ENCODE measurements at places on chromosomes 2 and 18.

DNA sequence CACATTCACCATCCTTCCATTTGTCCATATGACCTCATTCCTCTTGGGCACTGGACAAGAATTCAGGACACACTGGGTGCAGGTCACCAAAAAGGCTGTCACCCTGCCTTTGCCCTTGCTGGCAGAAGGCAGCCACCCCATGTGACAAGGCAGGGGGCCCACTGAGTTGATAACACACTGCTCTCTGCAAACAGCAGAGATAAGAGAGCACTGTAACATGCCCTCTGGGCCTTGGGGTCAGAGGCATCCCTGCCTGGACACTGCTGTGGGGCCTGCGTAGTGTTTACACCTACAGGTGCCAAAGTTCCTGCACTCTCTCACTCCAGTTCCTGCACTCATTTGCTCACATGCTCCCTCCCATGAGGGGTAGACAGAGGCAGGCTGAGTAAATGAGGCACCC lies 344.7 kb upstream of the TCF4 start:
- no peak for DNase-seq

GRCh38 chr2:49901202-49902065 lies 747.1 kb upstream of the FSHR start:
- DNase-seq: no peak

DNA sequence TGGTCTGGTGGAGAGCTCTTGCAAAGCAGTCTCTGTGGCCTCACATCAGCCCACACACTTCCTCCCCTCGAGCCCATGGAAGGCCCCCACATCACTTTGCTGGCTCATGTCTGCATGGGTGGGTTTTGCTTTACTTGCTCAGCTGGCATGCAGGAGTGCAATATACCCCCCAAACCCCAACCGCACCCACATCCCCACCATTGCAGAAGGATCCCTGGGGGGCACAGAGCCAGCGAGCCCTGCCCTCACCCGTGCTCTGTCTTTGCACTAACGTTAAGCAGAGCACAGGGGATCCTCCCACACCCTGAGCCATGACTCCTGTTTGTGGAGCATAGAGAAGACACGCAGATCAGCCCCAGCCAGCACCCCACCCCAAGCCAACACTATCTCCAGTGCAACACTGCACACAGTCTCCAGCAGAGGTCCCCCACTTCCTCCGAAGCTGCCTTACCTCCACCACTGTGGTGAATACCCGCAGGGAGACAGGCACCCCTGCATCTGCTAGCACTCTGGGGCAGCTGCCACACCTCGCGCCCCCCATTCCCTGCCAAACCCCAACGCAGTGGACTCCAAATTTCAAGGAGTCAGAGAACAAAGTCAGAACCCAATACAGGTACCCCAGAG lies 177.8 kb upstream of the RGPD4 start:
- DNase-seq: no peak

GRCh38 chr2:101574622-101575021 lies 99.7 kb upstream of the RFX8 start:
- no peak for DNase-seq

DNA sequence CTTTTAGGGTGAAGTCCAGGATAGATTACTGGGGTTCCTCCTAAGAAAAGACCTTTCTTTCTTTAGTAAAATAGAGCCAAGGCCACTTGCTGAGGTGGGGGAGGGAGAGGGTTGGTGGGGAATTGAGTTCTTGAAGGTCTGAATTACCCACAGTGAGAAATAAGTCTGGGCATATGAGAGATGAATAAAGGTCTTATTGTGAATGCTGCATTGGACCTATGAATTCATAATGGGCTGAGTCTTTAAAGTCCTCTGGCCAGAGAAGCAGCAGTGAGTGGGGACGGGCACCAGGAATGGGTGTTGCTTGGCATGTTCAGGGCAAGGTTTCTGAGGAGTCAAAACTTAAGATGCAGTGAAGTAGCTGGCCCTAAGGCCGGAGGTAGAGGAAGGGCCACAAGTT lies 10.5 kb downstream of the MAPRE3 start:
- DNase-seq: no peak

DNA sequence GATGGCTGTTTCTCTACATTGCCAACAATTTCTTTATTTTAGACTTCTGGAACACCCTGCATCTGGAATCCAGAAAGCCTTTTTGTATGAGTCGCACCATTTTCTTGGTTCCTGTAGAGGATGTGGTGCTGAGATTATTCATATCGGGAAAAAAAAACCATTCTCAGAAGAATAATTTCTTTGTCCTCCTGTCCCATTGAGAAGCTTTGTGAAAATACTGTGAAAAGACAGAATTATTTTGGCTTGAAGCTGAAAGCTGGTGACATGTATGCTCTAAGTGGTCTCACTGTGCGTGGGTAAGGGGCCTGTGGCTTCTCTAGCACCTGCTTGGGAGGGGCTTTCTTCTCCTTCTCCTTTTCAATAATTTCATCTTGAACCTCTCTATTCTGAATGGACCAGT lies 138.4 kb downstream of the FAM210A start:
- no peak for DNase-seq

DNA sequence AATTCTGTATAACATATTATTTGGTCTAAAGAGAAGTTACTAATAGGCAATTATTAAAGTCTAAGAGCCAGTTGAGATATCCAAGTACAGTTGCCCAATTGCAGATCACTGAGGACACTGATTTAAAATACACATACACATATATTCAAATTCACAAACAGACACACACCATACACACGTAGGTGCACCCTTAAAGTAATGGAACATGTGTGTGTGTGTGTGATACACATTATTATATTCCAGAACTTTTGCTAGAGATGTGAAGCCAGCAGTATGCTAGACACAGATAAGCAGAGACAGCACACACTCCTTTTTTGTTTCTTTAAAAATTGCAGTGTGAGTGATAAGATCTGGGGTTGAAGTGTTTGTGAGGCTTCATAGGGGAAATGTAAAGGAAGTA lies 292.5 kb downstream of the CNTNAP5 start:
- DNase-seq: no peak

GRCh38 chr2:74834792-74835755 lies 1.1 kb downstream of the HK2 start:
- DNase-seq: peak; percentile 22

- DNase-seq: no peak
These were observed 31.5 kb downstream of the GREB1L start for GRCh38 chr18:21273568-21273967.

DNA sequence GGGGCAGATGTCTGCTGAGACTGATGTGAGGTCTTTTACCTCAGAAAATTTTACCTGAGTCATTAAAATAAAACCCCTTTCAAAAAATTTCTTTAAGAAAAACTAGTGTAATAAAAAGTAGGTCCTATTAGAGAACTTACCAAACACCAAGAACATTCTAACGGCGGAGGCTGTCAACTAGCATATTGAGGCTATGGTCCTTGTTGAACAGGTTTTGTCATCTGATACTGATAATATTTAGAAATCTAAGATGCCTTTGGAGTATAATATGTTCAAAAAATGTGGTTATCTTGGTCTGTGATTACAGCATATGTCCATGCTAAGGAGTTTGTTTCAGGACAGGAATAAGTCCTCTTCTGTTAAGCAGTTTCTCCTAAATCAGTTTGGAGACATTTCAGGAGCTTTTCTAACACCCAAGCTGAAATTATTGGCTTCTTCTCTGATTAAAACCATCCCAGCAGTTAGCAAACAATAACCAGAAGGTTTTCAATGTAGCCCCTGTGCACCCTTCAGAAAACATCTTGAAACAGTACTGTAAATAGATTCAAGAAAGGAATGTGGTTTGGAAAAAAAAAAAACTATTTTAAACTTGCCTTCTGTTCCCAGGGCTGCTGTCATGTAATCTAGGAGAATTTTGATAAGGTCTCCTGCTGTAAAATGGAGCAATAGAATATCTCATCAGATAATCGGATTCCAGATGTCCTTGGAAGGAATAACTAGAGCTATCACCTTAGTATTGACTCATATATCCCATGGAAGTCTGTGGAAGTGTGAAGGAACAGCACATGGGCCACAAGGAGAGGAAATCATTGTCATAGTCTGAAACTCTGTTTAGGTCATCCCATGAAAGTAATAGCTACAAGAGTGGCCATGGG lies 58.7 kb upstream of the B3GNT2 start:
- no peak for DNase-seq

- DNase-seq: no peak
These were observed 118.1 kb downstream of the NCK2 start for GRCh38 chr2:105862843-105863242.

- no peak for DNase-seq
These were observed 15.4 kb downstream of the ARHGAP28 start for GRCh38 chr18:6744816-6745455.

DNA sequence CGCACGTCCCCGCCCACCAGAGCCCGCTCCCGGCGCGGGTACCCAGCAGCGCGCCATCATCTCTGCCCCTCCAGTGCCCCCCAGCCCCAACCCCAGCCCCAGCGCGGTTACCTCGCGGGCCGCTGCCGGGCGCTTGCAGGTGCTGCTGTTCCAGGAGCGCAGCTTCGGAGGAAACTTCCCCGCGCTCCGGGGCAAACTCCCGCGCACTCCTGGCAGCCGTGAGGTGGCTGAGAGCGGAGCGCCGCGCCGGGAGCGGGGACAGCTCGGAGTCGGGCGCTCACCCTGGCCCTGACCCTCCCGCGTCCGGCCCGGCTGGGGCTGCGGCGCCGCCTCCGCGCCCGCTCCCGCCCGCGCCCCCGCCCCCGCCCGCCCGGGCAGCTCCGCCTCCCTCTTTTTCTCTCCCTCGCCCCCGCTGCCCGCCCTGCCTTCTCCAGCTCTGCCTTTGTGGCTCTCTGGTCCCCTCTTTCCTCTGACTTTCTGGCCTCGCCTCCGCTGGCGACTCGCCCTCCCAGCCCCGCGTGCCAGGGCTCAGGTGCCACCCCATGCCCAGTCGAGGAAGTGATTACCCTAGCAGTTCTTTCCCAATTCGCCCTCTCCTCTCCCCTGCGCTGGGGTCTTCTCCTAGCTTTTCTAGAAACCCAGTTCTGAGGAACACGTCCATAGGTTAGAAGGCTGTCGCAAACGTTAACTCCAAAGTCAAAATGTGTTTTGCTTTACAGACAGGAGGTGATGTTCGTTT lies at the start of gene CHST9:
TSS of gene CHST9 (minus strand) at position 284 of the 739 bp plus-strand sequence. CDS start 42,499 bp downstream, outside the sequence.
- DNase-seq: no peak

DNA sequence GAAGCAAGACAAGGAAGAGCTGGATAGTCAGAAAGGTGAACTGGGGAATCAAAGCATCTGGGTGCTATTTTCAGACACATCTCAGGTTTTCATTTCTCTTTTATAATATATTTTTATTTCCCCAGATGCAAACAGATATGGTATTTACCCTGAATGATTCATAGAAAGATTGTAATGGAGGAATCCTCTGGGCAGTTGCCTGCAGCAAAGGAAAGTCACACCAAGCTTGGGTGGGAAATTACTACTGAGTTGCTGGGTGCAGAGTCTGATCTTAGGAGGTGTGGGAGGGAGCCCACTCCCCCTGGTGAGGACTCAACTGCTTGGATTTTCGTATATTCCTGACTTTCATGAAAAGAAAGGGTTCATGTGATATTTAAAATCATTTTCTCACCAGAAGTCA lies 2.1 kb downstream of the EFR3B start:
- DNase-seq: no peak

GRCh38 chr2:74493546-74493945 lies 5.9 kb downstream of the LBX2 start:
- DNase-seq: no peak

- DNase-seq: no peak
These were observed 63.9 kb downstream of the AOX1 start for GRCh38 chr2:200649724-200650123.

DNA sequence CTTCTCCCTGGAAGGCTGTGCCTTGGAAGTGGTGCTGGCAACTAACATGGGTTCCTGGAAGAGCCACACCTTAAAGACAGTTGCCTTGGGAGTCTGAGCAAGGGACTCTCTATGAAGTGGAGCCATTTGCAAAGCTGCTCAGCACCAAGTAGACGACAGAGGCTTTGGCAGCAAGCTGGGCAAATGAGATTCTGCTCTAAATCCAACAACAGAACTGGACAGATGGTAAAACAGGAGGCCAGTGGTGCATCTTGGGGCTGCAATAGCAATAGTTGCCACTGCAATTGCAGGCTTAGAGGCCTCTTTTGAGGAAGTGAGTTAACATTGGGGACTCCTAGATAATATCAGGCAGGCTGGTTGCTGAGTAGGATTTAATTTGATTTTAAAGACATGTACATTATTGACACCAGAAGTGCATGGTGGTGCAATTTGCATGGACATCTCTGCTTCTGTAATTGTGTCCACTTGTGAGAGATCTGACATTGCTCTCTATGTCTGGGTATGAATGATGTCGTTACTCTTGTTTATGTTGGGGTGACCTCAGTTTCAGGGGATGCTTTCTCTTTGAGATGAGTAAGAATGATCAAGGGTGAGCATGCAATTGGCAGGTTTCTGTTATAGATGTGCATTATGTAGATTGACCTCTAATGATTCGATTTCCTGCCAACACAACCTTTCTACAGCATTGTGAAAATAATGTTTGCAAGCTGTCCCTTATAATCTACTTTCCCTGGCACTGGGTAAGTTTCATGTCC lies 568.3 kb upstream of the MEX3C start:
- DNase-seq: no peak

- no peak for DNase-seq
These were observed 1348.0 kb upstream of the PIK3C3 start for GRCh38 chr18:40606996-40607395.

- DNase-seq: no peak
These were observed 30.5 kb downstream of the GALNT14 start for GRCh38 chr2:31107591-31108300.

- DNase-seq: no peak
These were observed 91.3 kb upstream of the SEC11C start for GRCh38 chr18:59048378-59048777.

- no peak for DNase-seq
These were observed 104.7 kb downstream of the NRP2 start for GRCh38 chr2:205786976-205787375.

GRCh38 chr2:227717687-227718567 lies at the start of gene SLC19A3:
Gene SLC19A3, minus strand, starts transcription at chr2:227718028. Its CDS starts 15,710 bp downstream, at chr2:227702318.
- DNase-seq: no peak

GRCh38 chr2:158243392-158243791 lies 141.7 kb downstream of the UPP2 start:
- no peak for DNase-seq

- no peak for DNase-seq
These were observed 14.9 kb upstream of the MSH6 start for GRCh38 chr2:47767880-47768609.

DNA sequence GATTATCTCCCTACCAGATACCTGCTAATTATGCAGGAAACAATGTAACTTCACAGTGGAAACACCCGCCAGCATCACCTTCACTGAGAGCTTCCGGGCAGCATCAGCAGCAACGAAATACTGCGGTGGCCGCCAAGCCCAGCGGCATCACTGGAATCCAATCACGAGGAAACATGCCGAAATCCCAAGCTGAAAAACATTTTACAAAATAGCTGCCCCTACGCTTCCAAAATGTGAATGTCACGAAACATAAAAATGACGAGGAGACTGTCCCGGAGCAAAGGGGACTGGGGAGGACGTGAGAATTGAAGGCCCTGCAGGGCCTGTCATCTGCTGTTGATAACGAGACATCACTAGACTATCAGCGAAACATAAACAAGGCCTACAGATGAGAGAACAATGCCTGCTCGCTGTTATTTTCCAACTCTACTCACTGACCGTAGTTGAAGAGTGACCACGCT lies 82.6 kb downstream of the HDAC4 start:
- no peak for DNase-seq

All from activated CD8-positive, alpha-beta memory T cell treated with anti-CD3 and anti-CD28 coated beads for 1 hour (primary cell).